Substantia nigra (tissue), 51 donors: ENCODE measurements at places on chromosomes 12 and 14.

- no peak for DNase-seq
These were observed 47.1 kb downstream of the KIF21A start for GRCh38 chr12:39395866-39396265.

- no peak for DNase-seq
These were observed 31.9 kb downstream of the IL31 start for GRCh38 chr12:122141911-122142725.

DNA sequence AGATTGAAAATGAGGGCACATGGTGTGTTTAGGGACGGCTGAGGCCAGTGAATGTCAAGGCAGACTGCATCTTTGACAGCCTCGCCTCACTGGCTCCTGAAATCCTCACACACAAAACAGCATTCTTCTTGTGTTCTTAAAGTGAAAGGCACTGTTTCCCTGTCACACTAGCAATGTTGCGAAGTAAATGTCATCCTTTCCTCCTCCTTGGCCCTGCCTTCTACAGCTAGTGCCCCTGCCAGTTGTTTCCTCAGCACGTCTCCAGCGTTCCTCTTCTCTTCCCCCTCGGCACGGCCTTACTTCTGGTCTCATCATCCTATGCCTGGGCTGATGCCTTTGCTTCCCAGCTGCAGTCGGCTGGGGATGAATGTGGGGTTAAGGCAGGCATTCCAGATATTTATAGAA, 129.4 kb upstream of the DNM1L start:
- no peak for DNase-seq

- no peak for DNase-seq
These were observed 37.7 kb downstream of the DIP2B start for GRCh38 chr12:50542448-50542847.

- DNase-seq = no peak
These were observed 32.3 kb upstream of the EIF5 start for GRCh38 chr14:103301512-103302354.

DNA sequence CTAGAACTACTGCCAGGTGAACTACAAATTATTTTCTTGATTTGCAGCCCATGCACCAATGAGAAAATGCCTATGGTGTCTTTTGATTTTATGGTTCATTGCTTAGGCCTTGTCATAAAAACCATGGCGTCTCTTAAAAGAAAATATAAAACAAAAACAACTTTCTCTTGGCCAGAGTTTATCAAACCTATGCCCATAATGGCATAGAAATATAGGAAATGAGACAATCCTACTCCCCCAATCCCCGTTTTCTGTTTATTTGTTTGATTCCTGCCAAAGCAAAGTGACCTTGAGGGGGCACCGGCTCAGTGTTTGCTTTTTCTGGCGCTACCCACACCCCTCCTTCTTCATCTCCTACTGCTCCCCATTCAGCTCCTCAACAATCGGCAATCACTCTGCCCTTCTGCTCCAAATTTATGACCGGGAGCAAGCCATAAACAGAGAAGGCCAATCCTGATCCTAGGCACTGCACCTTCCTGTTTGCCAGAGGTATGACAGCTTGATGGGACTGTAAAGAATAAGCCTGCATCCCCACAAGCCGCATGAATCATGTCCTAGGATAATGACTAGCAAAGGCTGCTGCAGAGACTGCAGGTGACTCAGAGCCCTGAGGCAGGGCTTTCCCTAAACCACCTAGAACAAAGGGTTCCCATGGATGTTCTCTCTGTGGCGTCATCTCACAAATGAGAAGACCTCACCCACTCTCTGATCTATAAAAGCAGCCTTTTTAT, 874.9 kb downstream of the NRXN3 start:
- DNase-seq = no peak

- no peak for DNase-seq
These were observed 599.9 kb downstream of the SOX5 start for GRCh38 chr12:23349564-23349963.

GRCh38 chr12:47754126-47754525, 4.6 kb downstream of the RAPGEF3 start:
- no peak for DNase-seq

- no peak for DNase-seq
These were observed 191.4 kb downstream of the TTC7B start for GRCh38 chr14:90624732-90625400.

GRCh38 chr14:49538852-49539251, 47.3 kb downstream of the RPS29 start:
- DNase-seq = no peak

- no peak for DNase-seq
These were observed 11.4 kb upstream of the NID2 start for GRCh38 chr14:52080158-52080800.

DNA sequence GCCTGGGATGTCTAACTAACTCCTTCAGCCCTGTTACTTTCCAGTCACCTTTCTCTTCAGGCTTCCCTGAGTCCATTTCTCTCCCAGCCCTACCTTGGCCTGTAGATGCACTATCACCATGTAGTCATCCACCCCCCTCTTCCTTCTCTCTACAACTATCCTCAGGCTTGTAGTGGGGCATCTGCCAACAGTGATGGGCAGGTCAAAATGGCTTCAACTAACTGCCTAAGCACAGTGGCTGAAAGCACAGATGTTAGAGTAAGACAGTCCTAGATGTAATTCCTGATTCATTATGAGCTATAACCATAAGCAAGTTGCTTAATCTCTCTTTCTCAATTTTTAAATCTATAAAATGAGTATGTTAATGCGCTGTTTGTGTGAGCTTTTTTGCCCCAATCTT, 133.6 kb upstream of the NAV3 start:
- no peak for DNase-seq

DNA sequence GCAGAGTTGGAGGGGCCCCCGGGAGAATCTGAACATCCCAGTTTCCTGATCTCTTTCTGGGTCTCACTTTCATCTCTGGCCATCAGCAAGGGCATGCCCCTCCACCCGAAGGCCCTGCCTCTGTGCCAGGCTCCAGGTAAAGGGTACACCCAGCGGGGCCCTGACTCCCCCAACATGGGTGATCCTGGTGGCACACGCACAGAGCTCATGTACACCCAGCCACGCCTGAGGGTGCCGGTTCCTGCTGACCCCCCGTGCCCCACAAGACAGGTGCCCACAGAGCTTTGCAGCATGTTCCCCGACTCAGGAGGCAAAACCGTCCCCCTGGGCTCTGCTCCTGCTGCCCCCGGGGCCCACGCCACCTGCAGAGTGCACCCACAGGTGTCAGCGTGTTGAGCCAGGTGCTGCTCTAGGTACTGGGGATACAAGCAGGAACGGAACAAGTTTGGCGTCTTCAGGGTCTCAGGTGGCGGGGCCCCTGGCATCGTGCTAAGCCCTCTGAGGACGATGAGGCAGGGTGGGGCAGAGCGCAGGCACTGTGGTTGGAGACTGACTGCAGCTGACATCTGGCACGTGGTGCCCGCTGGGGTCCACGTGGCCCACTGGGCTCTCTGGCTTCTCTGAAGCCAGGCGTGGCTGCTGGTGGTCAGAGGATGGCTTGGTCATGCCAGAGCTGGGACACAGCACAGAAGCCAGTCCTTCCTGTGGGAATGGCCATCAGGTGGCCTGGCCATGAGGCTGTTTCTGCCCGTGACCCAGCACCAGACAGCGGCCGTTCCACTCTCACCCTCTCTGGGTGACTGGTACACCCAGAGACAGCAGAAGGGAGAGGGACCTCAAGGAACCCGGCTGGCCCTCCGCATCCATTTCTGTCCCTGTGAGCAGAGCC, 13.8 kb downstream of the BAG5 start:
- no peak for DNase-seq

DNA sequence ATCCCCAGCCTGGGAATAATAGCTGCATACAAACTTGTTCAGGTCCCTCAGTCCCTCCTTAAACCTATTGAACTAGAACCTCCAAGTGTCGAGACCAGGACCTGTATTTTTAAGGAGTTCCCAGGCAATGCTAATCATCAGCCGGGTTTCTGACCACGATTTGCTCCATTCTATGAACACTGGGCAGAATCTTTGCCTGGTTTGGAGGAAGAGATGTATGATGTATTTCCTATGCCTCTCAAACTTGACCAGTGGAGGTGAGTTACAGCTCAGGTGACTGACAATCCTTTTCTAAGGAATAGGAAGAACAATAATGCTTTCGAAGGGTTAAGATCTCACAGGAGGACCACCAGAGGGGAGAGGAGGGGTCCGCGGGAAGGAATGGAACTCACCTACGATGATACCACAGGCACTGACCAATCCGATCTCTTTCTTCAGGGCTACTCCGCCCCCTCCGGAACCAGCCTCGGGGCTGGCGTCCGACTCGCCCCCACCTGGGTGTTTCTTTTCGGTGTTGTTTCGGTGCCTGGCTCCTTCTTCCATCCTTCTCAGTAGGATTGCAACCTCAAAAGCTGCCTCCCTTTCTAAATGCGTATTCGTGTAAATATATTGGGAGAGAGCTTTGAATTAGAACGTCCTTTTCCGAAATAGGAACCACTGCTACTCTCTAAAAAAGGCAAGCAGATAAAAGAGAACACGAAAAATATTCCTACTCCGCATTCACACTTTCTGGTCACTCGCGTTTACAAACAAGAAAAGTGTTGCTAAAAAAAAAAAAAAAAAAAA, 895 bp downstream of the SLC7A8 start:
- DNase-seq = peak; percentile 9

DNA sequence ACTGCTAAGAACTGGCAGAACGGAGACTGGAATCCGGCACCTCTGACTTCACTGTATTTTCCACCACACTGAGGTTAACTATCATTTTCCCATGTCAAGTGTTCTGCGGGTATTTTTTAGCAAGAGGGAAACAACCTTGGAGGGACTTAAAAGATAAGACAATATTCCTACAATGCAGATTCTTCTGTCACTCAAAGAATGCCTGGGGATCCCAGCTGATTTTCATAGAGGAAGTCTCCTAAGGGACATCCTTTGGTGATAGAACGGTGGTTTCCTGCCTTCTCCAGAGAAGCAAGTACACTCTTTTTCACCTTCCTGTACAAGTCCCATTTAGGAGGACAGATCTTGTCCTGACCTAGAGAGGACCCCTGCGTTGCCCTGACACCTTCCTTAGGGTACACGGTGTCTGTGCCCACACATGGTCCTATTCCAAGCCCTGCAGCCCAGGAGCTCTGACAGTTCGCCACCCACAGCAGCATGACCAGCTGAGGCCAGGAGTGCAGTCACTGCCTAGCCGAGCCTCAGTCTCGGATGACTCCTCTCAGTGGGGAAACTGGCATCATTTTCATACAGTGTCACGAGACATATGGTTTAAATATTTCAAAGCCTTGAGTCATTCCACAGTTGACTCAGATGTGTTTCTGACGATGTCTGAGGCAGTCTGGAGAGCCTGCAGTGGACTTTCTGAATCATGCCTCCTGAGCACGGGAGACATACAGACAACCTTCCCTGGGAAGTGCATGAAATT, 181.3 kb upstream of the FKBP4 start:
- no peak for DNase-seq

DNA sequence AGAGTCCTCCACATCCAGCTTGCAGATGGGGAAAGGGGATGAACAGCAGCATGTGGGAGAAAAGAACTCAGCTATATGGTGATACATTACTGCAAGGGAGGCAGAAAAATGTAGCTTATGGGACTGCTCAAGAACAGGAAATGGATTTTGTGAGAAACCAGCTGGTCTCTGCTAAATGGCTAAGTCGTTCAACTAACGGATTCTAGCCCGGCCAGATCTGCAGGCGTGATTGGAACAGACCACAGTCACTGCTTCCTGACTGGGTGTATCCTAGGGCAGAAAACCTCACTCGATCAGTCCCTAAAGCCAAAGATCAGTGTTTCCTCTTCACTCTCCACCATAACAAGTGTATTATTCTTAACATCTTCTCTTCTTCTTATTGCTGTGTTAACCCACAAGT, 8.1 kb upstream of the PTGDR start:
- DNase-seq = no peak

DNA sequence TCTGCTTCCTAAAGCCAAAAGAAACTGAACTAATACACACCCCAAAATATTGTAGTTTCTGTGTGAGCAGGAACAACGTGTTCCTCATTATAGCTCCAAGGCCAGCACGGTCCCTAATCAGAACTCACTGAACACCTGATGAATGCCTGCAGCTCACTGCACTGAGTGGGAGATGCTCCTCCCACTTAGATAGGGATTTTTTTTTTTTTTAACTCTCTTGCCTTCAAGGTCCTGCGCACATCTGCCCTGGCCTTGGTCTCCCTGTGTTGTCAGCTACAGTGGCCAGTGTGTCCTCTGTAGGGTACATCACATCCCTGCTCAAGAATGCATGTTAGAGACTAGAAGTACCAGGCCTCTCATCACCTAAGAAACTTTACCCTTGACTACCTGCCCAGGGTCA, 44.3 kb upstream of the TMPO start:
- no peak for DNase-seq

DNA sequence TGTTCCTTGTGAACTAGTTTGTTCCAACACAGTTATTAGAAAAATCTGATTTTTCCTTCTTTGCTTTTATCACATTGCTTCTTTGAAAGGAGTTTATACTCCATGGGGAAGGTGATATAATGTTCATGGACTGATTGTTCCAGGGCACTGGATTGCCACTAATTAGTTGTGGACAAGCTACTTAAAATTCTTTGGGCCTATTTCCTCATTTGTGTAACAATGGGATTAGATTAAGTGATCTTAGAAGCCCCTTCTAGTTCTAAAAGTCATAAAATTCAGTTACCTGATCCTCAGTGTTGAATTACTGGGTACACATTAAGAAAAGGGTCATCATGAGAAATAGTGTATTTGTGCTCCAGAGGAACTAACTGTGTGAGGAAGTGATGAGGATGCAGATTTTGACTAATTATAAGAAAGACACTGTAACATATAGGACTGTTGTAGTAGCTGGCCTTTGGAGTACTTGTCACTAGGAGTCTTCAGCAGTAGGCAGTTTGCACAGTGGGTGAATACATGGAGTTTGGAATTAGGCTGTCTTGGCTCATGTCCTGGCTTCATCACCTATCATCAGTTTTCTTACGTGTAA, 82.2 kb downstream of the MIA2 start:
- DNase-seq = no peak

DNA sequence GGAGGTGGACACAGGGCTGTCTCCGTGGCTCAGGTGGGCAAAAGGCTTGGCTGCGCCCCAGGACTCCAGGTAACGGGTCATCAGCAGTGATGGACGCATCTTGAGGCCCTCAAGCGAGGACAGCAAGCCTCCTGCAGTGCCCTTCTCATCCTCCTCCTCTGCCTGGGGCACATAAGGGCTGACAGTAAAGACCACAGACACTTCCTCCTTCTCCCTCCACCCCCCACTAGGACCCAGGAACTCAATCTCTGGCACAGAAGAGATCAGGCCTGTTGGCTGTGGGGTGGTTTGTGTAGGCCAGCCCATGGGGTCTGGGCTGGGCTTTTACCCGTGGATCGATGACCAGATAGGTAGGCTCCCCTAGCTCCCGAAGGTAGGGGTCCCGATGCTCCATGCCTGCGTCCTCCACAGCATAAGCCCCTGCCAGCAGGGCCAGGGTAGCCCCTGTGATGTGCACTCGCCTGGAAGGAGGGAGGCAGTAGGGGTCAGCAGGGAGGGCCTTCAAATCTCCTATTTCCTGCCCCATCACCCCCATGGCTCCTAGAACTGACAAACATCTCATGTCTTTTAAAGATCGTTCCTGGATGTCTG, 5.7 kb downstream of the ADCY4 start:
- no peak for DNase-seq

- peak; percentile 24 for DNase-seq
These were observed 52.2 kb downstream of the ATF7IP start for GRCh38 chr12:14417715-14418114.

- no peak for DNase-seq
These were observed 13.5 kb upstream of the NGB start for GRCh38 chr14:77284466-77284865.
